Choroid plexus epithelial cell (primary cell): ENCODE measurements at places on chromosomes 13 and 19.

DNA sequence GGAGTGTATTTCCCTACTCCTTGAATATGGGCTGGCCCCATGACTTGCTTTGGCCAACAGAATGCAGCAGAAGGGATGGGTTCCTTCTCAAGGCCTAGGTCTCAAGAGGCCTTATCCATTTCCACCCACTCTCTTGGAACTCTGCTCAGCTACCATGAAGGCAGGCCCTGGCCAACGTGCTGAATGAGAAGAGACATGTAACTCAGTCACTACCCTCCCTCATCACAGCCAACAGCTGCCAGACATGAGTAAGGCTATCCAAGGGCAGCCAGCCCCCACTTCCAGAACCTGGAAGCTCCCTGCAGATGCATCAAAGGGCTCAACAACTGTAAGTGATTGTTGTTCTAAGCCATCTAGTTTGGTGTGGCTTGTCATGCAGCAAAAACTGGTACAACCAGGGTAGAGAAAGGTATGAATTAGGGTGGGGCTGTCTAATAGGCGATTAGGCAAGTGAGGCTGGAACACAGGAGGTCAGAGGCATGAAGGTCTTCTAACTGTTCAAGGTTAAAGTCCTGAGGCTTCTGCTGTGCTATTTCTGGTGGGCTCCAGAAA is 1.4 kb upstream of the RASL11A start:
- no peak for DNase-seq

DNA sequence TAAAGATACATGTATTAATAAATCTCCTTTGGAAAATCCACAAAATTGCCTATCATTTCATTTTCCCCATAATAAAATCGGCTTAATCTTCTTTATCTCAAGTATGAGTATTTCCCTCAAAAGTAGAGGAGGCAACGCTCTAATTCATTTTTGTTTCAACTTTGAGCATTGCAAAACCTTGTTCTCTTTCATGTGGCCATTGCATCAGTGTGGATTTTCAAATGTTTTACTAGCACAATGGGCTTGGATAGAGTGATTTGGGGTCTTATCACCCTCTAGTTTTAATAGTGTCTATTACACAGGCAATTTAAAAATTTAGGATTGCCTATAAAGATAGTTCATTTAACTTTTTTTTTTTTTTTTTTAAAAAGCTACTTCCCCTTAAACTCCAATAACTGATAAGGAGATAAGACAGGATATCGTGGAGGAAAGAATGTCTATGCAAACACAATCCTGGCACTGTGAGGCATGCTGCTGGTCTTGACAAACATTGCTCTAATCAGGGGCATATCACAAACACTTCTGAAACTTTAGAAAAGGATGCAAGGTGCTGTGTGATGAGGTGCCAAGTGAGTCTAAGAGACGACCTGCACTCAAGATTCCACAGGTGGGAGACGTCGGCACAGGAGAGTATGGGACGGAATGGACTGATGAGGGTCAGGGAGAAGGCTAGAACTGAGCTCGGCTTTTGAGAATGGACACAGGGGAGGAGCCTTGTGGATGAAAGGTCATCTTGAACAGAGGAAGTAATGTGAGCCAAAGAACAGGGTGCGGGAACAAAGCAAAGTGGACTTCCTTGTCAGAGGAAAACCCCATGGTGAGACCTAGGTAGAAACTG is 199.7 kb downstream of the IRS2 start:
- DNase-seq, result no peak

GRCh38 chr13:76378767-76379166 is 507.4 kb downstream of the KCTD12 start:
- no peak for DNase-seq

GRCh38 chr13:46035066-46035465 is 17.5 kb downstream of the ZC3H13 start:
- DNase-seq, result no peak

GRCh38 chr13:24135674-24136300 is 24.7 kb upstream of the SPATA13 start:
- peak; percentile 60 for DNase-seq

- peak; percentile 31 for DNase-seq
Measured at GRCh38 chr19:6412447-6413091, 12.0 kb downstream of the KHSRP start.

DNA sequence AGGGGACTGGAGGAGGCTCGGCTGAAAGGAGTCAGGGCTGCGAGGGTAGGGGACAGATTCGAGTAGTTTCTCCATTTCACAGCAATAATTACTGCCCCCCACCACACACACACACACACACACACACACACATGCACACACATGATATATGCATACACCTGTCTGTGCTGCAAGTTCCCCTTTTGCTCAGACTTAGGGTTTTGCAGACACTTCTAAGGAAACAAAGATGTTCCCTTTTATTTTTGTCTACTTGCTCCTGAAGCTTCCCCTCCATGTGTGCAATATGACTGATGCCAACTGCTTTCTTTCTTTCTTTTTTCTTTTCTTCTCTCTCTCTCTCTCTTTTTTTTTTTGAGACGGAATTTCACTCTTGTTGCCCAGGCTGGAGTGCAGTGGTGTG is 13.4 kb downstream of the MBD3L2B start:
- no peak for DNase-seq

GRCh38 chr13:35747594-35747993 is 271.1 kb upstream of the MAB21L1 start:
- no peak for DNase-seq

GRCh38 chr19:13291913-13292312 is 141.7 kb downstream of the IER2 start:
- no peak for DNase-seq

DNA sequence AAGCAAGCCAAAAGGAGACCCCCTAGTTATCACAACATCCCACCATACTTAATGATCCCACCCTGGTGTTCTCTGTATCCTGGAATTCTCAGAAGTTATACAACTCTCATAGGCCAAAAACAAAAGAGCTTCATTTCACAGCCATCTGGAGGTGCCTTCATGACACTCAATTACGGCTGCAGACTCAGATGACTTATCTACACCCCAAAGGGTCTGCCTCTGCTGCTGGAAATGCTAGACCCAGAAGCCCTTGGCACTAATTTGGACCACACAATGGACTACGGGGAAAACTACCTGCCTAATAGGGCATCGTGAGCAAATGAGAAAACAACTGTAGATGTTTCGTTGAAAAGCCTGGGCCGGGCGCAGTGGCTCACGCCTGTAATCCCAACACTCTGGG is 40.2 kb downstream of the BRD4 start:
- no peak for DNase-seq

GRCh38 chr13:25783601-25784024 is 268.2 kb downstream of the SHISA2 start:
- no peak for DNase-seq

GRCh38 chr13:73531014-73531413 is 472.2 kb downstream of the KLF5 start:
- no peak for DNase-seq

DNA sequence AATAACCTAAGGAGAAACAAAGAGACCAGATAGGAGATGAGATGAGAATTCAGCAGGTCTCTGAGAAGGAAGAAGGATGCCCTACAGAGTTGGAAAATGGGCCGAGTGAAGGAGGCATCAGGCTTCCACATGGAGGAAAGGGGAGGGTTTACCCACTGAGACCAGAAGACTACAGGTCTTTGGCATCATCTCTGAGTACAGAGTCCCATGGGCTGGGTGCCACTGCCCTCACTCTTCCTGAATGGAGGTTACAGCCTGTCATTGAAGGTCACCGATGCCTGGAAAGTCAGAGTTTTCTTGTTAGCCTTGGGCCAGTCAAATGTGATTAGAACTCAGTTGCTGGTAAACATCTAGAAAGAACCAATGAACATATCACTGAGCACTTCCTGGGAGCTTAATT is 9.9 kb downstream of the ZNF302 start:
- no peak for DNase-seq

- DNase-seq, result peak; percentile 68
Measured at GRCh38 chr19:55082020-55082851, 6.6 kb downstream of the EPS8L1 start.

DNA sequence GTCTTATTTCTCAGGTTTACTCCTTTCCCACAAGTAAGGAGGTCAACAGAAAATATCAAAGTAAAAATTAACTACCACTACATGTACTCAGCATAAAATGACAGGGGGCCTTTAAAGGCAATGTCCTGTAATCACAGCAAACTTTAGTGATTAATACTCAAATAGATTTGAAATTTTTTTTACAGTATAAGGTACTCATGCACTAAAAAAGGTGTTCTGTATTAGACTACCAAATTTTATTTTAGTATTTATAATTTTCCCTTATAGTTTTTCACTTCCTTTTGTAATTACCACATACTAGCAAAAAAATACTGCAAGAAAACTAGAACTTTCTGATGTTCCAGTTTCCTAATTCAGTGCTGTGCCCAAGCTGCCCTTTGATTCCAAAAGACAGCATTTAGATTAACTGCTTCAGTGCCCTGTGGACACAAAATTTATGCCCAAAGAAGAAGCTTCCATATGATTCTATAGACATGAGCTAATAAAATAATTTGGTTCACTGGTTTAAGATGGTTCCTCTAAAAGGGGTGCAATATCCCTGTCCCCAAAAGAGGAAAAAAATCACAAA is 70.6 kb downstream of the KLF12 start:
- no peak for DNase-seq

GRCh38 chr19:44499559-44499958 is 763 bp downstream of the ZNF180 start:
- DNase-seq, result no peak

DNA sequence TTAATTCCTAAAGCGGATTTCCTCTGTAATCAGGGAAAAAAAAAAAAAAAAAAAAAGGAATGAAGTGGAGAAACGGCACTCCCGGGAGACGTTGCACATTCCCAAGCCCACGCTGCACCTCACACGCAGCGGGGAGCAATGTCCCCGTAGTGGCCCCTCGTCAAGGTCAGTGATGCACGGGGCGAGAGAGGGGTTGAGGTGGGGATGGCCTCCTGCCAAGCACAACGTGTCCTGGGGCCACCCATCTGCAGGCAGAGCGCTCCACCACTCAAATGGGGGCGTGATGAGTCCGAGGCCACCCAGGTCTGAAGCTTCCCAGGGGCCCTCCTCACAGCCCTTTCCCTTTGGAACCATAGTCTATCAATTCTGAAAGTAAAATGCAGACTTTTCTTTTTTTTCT is 15.1 kb downstream of the PLK5 start:
- peak; percentile 26 for DNase-seq

DNA sequence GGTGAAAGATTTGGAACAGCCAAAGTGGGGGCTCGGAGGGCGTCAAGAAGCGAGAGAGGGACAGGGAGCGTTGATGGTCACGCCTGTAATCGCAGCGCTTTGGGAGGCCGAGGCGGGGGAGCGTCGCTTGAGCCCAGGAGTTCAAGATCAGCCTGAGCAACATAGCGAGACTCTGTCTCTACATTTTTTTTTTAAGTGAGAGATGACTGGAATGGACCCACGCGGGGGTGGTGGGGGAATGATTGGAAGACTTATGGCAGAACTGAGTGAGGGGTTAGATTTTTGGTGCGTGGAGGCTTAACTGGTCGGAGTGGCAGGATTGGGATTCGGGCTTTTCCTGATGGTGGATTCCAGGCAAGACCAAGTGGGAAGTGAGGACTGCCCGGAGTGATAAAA is 725 bp downstream of the PSMD8 start:
- DNase-seq, result peak; percentile 38

- DNase-seq, result peak; percentile 72
Measured at GRCh38 chr19:6753178-6754031, 13.8 kb downstream of the SH2D3A start.

DNA sequence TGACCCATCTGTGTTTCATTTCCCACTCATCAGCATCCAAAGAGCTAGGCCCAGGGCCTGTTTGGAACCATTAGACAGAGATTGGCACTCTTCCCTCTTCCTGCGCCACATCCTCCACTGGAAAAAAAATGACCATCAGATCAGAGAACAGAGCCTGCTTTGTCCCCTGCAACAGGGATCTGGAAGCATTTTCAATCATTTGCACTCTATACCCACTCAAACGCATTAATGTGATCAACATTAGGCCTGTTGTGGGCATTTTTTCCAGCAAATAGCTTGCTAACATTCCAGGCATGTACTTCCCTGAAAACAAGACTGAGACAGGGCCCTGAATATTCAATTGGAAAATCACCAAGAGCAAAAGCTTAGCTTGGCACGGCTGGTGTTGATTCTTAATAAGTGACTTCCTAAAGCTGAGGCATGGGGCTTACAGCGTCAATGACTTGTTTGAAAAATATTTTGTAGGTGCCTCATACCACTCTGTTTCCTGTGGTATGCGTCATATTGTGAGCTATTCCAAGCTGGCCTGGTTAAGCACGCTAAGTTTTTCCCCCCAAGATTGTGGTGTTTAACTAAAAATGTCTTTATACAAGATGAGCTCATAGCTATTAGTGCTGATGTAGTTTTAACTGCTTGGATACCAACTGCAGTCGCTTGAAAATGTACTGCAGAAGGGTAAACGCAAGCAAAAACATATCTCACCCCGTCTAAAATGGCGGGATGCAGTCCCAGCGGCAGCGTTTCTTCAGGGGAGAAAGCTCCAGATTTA is 404.4 kb downstream of the SPRY2 start:
- peak; percentile 97 for DNase-seq

GRCh38 chr19:7550987-7551761 is 15.7 kb downstream of the PNPLA6 start:
- peak; percentile 85 for DNase-seq

- DNase-seq, result peak; percentile 62
Measured at GRCh38 chr19:42115219-42115618, 17.0 kb downstream of the POU2F2 start.

GRCh38 chr13:98406971-98407370 is 169.9 kb downstream of the STK24 start:
- no peak for DNase-seq

- no peak for DNase-seq
Measured at GRCh38 chr19:34188408-34188807, 16.1 kb downstream of the LSM14A start.

- DNase-seq, result no peak
Measured at GRCh38 chr19:47447470-47448359, 24.0 kb downstream of the SLC8A2 start.

DNA sequence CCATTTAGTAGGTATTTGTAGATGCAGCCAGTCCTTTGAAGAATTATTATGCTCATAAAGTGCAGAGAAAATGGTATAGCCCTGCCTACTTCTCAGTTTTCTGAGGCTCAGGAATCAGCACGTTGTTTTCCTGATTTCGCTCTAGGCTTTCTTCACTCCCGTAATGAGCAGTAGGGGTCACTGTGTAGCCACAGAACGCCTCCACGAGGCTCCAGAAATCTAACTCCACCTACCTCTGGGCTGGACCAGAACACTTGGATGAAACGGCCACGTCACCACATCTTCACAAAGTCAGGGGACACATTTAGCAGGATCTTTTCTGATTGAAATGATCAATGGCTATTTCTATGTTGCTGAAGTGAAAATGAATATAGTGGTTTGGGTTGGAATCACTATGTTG is 49.8 kb upstream of the GTF3A start:
- peak; percentile 91 for DNase-seq

- DNase-seq, result peak; percentile 66
Measured at GRCh38 chr13:30551189-30551588, 66.5 kb upstream of the USPL1 start.

- peak; percentile 25 for DNase-seq
Measured at GRCh38 chr19:55590617-55591016, 8.7 kb downstream of the FIZ1 start.

DNA sequence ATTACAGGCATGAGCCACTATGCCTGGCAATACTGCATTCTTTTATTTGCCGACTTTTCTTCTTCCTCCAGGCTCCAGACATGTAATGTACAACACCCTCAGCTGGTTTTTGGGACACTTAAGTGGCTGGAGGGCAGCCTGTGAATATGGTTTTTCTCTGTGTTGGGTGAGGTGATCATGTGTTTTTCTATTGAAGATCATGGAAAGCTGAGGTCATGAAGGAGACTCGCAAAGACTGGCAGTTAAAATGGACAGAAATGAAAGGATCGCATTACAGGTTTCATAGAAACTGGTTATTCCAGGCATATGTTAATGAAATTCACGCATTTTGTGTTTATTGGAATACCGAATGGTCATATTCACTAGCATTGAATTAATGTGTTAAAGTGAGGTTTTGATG is 85.2 kb upstream of the RNF113B start:
- DNase-seq, result no peak
